Liver (tissue), 10 donors: ENCODE measurements at places on chromosomes 3 and 15.
A peak's percentile ranks its signal among the peaks of the same experiment; 100 is the strongest.

DNA sequence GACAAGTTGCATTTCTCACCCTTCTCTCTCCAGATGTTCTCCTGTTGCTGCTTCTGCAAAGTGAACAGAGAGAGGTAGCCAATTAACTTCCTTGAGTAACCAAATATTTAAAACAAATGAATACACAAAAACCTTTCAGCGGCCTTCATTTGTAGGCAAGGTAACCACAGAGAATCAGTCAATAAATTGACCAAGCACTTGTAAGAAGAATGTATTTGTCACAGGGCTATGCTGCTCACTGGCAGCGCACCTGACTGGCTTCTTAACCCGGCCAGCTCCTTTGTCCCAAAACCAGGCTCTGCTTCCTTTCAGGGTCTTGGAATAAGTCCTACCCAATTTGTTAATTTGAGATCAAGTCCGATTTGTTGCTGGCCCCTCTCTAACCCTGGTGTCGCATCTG, 43.5 kb upstream of the STXBP5L start:
- H3K36me3 ChIP-seq = no peaks in the 10 kb centered on the region
- no peak overlapping the region for H3K4me3 ChIP-seq
- no peak overlapping the region for H3K27ac ChIP-seq
- no peaks in the 10 kb centered on the region for H3K4me1 ChIP-seq

- no peaks in the 10 kb centered on the region for H3K36me3 ChIP-seq
- H3K27me3 ChIP-seq = no peaks in the 10 kb centered on the region
- DNase-seq = no peak
- no peaks in the 10 kb centered on the region for H3K4me1 ChIP-seq
Observed at GRCh38 chr3:132870541-132870940, 148.3 kb upstream of the NPHP3 start.

DNA sequence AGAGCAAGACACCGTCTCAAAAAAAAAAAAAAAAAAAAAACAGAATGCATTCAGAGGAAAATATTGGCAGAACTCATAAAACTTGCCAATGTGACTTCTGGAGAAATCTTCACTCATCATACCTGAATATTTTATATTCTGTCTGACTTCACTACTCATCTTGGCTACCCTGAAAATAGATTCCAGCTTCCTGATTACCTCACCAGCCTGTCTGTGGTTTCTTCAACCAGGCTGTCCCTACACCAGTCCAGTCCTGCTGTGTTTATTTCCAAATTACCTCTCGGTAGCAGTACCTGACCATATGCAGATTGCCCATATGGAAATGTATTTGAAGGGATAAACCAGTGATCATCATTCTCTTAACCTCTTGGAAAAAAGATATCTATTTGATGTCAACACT, 9.3 kb upstream of the P3H2 start:
- DNase-seq = no peak
- no peak overlapping the region for H3K27ac ChIP-seq
- H3K36me3 ChIP-seq = no peaks in the 10 kb centered on the region
- H3K4me1 ChIP-seq = no peaks in the 10 kb centered on the region
- no peak overlapping the region for H3K4me3 ChIP-seq

GRCh38 chr3:126508564-126508964, 9.0 kb downstream of the UROC1 start:
- DNase-seq = no peak
- H3K4me3 ChIP-seq = no peak overlapping the region
- H3K36me3 ChIP-seq = peaks cover 29% of the 10 kb centered on the region
- no peaks in the 10 kb centered on the region for H3K27me3 ChIP-seq
- peaks cover 18% of the 10 kb centered on the region for H3K4me1 ChIP-seq

GRCh38 chr3:66693461-66694031, 192.7 kb upstream of the LRIG1 start:
- no peak overlapping the region for H3K27ac ChIP-seq
- H3K4me3 ChIP-seq = no peak overlapping the region
- no peaks in the 10 kb centered on the region for H3K27me3 ChIP-seq

- no peaks in the 10 kb centered on the region for H3K4me1 ChIP-seq
- H3K4me3 ChIP-seq = no peak overlapping the region
- H3K27ac ChIP-seq = no peak overlapping the region
- DNase-seq = no peak
- H3K36me3 ChIP-seq = no peaks in the 10 kb centered on the region
Observed at GRCh38 chr3:129944709-129945108, 29.8 kb upstream of the TRH start.

GRCh38 chr3:8455526-8456411, 45.9 kb upstream of the LMCD1 start:
- H3K27me3 ChIP-seq = no peaks in the 10 kb centered on the region
- no peak for DNase-seq
- no peaks in the 10 kb centered on the region for H3K4me1 ChIP-seq
- H3K4me3 ChIP-seq = no peak overlapping the region
- no peaks in the 10 kb centered on the region for H3K36me3 ChIP-seq
- H3K27ac ChIP-seq = no peak overlapping the region

GRCh38 chr3:39290255-39290654, 10.4 kb upstream of the CX3CR1 start:
- no peaks in the 10 kb centered on the region for H3K27me3 ChIP-seq
- H3K27ac ChIP-seq = peak overlapping the region; percentile 33
- no peaks in the 10 kb centered on the region for H3K36me3 ChIP-seq
- peaks cover 11% of the 10 kb centered on the region for H3K4me1 ChIP-seq
- no peak overlapping the region for H3K4me3 ChIP-seq

DNA sequence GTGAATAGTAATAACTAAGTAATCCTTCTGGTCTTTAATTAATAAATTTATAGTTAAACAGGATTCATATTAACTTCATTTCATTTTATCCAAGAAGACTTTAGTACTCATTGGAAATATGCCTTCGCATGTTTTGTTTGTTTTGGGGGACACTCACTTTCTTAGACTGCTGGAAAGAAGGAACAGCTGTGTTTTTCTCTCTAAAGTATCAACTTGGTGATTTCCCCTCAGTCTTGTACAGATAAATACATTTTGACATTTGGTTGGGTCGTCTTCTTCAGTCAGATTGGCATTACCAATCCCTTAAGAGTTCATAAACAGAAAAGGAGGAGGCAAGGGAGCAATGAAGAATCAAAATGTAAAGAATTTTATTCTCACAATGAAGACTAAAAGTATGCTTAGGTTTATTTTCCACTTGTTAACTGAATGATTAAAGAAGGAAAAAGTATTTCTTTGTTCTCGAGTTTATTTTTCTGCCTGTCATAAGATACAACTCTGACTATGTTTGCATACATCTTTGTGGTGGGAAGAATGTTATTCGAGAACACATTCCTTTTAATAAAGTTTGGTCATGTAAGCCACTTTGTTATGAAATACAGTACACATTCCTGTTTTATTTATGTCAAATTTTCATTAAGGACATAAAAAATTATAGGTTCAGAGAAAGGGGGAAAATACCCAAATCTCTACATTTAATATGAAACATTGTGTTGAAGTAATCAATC, 140.2 kb downstream of the GMNC start:
- no peak for DNase-seq
- no peak overlapping the region for H3K27ac ChIP-seq
- no peaks in the 10 kb centered on the region for H3K27me3 ChIP-seq
- no peaks in the 10 kb centered on the region for H3K4me1 ChIP-seq
- H3K4me3 ChIP-seq = no peak overlapping the region

DNA sequence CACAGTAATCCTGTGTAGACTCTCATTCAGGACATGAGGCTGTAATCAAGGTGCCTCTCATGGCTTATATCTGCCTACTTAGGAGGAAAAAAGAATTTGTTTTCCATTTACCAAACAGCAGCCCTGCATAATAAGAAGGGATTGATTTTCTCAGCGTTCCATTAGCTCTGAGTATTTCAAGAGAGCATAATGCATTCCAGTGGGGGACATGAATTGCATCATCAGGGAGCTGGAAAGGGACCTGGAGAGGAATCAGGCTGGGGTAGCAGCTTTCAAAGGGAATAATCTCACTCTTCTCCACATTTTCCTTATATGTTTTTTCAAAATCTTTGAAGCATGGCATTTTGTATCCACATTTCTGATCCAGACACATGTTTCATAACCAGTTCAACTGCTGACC, 150.6 kb upstream of the ANKRD28 start:
- H3K27ac ChIP-seq = no peak overlapping the region
- H3K27me3 ChIP-seq = no peaks in the 10 kb centered on the region
- peaks cover 14% of the 10 kb centered on the region for H3K4me1 ChIP-seq
- DNase-seq = no peak
